Mononuclear cell (primary cell): ENCODE measurements at places on chromosomes 6 and 20. TPM values are rescaled to one million over a fixed set of nuclear protein-coding genes. Genes with fewer than 3 reads are reported as not detected.

SYNGAP1 gene
- 10.5 TPM for total RNA-seq

PXT1 gene
- total RNA-seq, result 0.31 TPM

BPIFB1 gene
- not detected for total RNA-seq

C6orf15 gene
- total RNA-seq, result not detected

SYTL3 gene
- total RNA-seq, result 35.7 TPM

BLCAP gene
- 26.7 TPM for total RNA-seq

OR5V1 gene
- not detected for total RNA-seq

OXT gene
- total RNA-seq, result not detected

SLC26A8 gene
- total RNA-seq, result 0.10 TPM
